A549 treated with Mapracorat at 1 μM for 4 hours (cell line): ENCODE measurements at places on chromosomes 5 and 9. TPM values are rescaled to one million over a fixed set of nuclear protein-coding genes. Genes with fewer than 3 reads are reported as not detected.

ITGA2 gene
- 10.4 to 15.2 TPM (median 13.6 TPM) in 5 replicates for total RNA-seq

C5orf46 gene
- 0.29 to 0.44 TPM in 2 of 5 replicates, not detected in the others for total RNA-seq

FAM221B gene
- total RNA-seq, result not detected in 5 replicates

TNFSF8 gene
- not detected in 5 replicates for total RNA-seq

CTXN3 gene
- not detected in 5 replicates for total RNA-seq

PCDHGB2 gene
- 0.06 to 0.11 TPM (median 0.07 TPM) in 4 of 5 replicates, not detected in the other for total RNA-seq
